Right renal cortex interstitium (tissue), 3 donors: ENCODE measurements at places on chromosomes 11 and 22. TPM values are rescaled to one million over a fixed set of nuclear protein-coding genes. Genes with fewer than 3 reads are reported as not detected.

The NUP50 gene
- 55.1 TPM for polyA plus RNA-seq

DNA sequence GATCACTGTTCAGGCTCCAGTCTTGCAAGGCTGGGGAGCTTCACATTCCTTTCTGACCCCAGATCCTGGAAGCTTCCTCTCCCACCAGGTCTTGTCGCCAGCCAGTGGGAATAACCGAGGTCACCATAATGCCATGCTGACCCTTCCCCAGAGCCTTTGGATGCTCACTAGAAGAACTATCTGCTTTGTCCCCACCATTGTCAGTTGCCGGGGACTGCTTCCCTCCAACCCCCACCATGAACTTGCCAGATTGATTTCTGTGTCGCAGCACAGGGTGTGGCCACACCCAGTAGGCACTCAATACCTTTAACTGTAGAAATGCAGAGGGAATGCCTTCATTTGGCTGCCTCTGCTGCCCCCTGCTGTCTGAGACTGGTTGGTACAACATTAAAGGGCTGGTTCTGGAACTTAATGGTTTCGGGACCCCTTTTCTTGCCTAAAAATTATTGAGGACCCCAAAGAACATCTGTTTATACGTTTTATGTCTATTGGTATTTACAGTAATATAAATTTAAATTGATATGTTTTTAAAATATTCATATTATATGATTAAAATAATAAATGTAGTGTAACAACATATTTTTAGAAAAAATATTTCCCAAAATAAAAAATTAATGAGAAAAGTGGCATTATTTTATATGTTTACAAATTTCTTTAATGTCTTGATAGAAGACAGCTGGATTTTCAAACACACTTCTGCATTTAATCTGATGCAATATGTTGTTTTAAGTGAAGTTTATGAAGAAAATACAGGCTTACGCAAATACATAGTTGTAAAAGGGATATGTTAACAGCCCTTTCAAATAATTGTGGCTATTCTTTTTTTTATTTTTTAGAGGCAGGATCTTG, 6.7 kb upstream of the GDPD5 start:
- DNase-seq = no peak

DNA sequence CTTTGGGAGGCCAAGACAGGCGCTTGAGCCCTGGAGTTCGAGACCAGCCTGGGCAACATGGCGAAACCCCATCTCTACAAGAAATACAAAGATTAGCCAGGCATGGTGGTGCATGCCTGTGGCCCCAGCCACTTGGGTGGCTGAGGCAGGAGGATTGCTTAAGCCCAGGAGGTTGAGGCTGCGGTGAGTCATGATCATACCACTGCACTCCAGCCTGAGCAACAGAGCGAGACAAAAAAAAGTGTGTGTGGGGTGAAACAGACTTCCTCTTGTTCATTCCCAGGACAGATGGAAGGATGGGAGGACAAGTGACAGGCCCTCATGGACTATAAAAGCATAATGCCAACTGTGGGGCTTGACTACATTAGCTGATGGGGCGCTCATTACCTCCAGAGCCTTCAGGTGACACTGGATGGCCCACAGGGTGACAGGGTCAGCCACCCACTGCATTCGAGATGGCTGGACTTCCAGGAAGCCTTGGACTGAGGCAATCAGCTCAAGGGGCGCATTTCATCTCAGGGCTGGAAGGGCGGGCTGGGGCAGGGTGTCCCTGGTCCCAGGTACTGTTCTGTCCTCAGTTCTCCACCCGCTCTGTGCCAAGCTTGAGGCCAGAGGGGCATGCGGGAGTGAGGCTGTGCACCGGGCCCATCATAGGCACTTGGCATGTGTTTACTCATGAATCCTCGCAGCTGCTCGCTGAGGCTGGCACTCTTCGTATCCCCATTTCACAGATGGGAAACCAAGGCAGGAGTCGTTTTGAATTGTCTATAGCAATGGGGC, 12.5 kb downstream of the NPTXR start:
- DNase-seq = no peak

The NOX4 gene
- 50.2 TPM for polyA plus RNA-seq

- no peak for DNase-seq
Observed at GRCh38 chr22:25492162-25492561, 72.3 kb upstream of the GRK3 start.
